Mammary epithelial cell (primary cell): ENCODE measurements at places on chromosomes 3 and 15.

GRCh38 chr3:186079925-186080324 lies 29.0 kb downstream of the ETV5 start:
- no peak for DNase-seq

DNA sequence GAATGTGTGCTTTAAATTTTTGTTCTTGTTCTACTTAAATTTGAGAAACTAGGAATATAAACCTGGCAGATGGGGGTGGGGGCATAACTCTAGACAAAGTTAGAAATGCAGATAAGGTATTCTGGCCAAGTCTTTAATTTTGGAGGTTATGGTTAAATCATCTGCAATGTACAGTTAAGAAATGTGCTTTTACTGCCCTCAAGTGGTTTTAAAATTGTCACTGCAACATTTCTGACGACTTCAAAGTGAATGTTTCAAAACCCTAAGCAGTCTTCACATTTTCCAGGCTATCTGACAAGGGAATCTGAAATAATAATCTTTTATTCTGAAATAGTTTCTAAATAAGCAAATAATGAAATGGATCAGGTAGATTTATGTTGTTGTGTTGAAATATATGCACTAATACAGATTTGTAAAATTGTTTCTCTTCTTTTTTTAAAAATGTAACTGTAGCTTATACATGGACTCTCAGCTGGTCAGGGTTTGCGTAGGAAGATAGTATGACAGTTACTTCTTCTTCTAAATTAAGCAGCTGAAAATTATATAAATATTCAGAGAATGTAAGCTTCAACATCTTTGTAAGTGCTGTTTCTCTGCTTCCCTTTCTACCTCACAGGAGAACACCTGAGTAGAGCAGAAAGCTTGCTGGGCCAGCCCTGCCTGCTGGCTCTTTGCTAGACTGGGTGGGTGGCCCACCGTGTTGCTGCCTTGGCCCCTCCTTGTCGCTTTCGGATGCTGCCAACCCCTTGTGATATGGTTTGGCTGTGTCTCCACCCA lies 45.0 kb downstream of the SUCNR1 start:
- DNase-seq, result peak; percentile 26

- no peak for DNase-seq
Measured at GRCh38 chr15:66036859-66037258, 167.6 kb downstream of the RAB11A start.

DNA sequence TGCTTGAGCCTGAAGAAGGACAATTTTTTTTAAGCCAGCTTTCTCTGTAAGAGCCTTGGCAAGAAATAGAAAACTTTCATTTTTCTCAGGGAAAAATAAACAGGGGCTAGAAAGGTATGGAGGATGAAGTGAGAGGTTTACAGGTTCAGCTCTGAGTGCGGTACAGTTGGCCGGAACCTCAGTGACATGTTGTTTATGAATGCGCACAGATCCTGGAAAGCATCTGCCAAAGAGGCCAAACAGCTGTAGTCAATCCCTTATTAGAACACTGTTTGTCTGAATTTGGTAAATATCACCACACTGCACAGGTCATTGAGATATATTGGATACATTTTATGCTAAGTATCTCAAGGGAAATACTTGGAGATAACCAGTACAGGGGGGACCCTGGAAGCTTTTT lies 561.8 kb upstream of the MDFIC2 start:
- DNase-seq, result no peak

- no peak for DNase-seq
Measured at GRCh38 chr3:196634829-196635228, 4.7 kb upstream of the NRROS start.

DNA sequence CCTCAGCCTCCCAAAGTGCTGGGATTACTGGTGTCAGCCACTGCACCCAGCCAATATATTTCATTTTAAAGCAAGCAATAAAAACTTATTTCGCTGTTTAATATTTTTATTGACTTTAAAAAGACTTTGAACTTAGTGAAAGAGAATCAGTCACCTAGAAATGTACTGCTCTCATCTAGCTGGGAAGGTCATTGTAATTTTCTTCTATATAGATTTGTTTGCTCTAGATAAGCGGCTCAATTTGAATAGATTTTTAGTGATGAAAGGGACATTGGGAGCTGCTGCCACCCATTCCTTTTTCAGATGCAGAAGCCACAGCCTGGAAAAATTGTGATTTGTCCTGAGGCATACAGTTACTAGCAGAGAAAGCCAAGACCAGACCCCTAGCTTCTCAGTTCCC lies 40.1 kb downstream of the CAPN7 start:
- no peak for DNase-seq

DNA sequence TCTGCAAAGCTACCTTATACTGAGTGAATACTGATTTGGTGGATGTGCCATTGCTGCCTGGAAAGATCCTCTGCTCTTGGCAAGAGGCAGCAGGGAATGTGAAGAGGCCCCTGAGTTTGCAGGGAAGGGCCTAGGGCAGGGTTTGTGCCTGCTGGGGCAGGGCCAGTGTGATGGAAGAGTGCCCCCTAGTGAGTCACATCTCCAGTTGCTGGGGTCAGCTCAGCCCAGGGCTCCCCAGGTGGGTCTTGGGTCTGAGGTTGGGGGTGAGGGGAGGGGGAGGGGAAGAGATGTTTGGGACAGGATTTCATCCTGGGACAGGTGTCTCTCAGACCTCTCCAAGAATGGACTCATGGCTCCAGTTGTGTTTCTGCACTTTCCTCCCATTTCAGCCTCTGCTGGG lies 4.1 kb upstream of the AMOTL2 start:
- DNase-seq, result no peak

DNA sequence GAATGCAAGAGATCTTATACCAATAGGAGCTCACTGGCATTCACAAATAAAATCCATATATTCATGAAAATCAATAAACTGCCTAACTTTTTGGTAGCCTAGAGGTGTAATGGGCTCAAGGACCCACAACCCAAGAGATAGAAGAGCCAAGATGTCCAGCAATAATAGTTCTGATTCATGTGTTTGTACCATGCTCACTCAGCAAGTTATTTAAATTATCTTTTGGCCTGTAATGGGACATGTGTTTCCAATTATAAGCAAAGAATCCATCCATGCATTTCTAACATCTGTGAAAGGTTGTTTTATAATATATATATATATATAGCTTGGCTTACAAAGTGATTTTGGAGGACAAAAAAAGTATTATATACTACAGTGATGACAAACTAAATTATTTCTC lies 29.7 kb upstream of the SHC4 start:
- DNase-seq, result no peak

DNA sequence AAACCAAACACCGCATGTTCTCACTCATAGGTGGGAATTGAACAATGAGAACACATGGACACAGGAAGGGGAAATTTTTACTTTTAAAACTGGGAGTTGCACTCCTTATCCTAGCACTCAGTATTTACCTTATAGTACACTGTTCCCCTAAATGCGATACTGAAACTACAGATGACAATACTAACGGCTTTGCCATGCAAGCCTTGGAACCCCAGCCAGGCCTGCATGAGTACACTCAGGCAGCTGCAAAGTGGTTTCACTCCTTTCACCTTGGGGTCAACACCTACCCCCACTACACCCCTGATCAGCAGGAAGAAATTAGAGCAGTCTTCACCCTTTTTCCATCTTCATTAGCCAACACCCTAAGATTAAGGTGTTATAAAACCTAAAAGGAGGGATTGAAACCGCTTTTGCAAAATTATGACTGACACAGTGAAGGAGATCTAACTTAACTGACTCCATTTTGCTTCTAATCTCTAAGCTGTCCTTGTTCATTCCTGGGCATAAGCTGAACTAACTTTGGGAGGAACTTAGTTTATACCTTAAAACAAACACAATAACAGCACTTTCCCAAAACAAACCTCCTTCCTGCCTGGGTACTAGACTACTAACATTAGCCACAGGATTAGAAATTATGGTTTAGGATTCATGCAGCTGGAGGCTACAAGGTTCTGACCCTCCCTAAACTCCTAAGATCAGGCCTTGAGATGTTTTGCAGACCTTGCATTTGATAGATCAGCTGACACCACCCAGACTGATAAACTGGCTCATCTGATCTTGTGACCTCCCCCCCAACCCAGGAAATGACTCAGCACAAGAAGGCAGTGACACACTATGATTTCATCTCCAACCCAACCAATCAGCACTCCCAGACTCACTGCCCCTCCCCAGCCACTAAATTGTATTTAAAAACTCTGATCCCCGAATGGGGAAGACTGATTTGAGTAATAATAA lies 452.1 kb upstream of the PPP2R3A start:
- peak; percentile 41 for DNase-seq

GRCh38 chr15:72216079-72216478 lies 14.9 kb downstream of the PKM start:
- DNase-seq, result no peak

DNA sequence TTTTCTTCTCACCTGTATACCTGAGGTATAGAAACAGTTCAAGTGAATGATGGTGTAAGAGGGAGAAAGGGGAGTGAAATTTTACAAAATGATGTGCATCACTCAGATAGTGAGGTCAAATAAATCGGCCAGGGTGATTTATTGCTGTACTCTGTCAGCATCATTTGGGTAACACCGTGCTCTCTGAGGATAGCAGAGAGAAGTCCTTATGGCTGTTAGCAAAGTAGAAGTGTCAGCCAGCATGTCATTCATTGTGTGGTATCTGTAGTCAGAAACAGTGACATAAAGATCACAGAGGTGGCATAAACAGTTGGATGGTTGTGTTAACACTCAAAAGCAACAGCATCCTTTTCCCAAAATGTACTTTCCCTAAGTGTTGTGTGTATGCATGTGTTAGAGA lies 53.4 kb downstream of the PSMD6 start:
- DNase-seq, result no peak

DNA sequence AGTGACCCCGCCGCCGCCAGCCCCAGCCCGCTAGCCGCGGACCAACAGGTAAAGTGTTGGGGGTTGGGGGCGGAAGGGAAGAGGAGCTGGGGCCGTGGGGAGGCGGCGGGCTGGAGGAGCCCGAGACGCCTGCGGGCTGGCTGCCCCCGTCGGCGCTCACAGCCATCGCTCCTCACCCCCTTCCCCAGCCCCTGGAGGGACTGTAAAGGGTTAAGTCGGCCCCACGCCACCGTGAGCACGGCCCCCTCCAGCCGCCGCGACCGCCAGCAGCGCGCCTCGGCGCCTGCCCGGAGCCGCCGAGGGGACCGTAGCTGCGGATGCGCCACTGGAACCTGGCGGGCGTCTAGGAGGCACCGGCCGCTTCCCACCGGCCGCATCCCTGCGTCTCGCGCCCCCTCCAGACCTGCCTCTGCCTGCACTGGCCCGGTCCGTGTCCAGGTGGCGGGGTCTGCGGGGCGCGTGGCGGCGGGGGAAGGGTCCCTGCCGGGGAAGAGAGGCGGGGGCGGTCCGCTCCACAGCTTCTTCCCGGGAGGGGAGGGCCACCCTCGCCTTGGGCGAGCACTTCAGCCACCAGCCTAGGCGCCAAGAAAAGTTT lies 522 bp downstream of the MED12L start:
- no peak for DNase-seq

- peak; percentile 72 for DNase-seq
Measured at GRCh38 chr3:136952292-136952691, 5.5 kb upstream of the IL20RB start.

DNA sequence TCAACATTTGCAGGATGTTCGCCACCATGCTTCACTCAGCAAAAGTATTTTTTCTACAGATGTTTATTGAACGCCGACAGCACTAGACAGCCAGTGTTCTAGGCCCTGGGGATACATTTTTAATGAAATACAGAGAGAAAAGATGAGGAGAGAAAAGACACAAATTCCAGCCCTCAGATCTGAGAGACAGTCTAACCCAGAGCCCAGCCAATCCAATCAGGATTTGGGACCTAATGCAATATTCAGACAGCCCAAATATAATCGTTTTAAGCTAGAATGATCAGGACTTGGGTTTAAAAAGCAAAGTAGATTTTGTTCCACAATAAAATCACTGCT lies 174.8 kb downstream of the SLCO3A1 start:
- DNase-seq, result no peak

DNA sequence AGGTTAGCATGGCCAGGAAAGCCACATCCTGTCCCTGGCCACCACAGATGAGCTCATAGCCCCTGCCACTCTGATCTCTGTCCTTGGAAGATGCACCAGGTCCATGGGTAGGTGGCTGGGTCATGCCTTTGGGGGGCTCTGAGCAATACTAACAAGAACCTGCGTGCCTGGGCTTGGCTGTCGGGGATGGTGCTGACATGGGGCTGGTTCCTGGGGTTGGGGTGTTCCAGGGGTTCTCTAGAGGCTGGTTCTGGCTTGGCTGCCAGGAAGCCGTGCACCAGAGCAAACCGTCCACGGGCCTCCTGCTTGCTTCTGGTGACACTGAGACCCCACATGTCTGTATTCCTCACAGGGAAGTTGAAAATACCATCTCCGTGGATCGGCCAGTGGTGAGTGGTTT lies 44.1 kb downstream of the CAPN3 start:
- DNase-seq, result no peak

GRCh38 chr3:179281825-179282224 lies 30.9 kb upstream of the KCNMB3 start:
- no peak for DNase-seq

DNA sequence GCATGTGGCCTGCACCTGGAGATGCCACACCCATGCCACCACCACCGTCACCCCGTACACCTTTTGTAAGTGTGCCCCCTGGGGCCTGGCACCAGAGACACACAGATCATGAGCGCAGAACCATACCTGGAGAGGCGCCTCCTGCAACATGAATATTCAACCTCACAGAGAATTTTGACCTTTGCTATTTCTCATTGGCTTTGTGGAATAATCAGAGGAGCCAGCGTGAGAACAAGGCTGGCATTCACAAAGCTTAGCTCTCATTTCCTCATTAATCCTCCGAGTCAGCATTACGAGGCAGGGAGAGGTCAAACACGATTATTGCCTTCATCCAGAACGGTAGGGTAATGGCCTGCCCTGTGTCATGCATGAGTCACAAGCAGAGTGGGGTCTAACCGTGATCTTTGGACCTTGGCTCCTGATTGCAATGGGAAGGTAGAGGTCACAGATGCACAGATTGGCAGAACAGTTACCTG lies 73.0 kb upstream of the POMGNT2 start:
- peak; percentile 75 for DNase-seq

DNA sequence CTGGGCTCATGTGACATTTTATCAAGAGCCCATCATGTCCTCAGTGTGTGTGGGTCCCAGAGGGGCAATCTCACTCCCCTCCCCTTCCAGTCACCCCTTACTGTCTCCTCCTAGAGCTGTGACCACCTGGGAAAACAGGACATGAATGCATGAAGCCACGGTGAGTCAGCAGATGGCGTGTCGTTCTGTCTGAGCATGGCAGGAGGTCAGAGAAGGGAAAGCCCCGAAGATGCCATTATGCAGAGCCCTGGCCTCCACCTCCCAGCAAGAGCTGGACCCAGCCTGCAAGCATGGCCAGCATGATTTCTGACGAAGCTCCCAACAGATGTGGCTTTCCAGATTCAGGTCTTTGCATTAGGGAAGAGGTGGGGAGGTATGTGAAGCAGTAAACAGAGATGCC lies 118.5 kb downstream of the TLE3 start:
- peak; percentile 10 for DNase-seq

DNA sequence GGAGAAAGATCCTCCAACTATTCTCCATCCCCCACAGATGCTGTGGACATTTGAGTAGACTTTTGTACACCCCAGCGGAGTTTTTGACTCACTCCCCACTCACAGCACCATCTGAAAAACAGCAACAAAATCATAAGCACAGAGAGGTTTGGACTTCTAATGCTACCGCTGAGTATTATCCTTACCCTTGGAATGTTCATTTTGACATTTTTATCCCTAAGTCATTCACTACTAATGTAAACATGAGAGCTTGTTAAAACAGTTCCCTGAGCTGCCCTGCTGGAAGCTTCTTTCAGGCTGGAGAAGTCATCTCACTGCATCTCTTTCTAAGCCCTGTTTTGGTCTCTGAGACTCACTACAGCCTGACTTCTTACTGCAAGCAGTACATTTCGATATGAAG lies 1045.9 kb downstream of the MCTP2 start:
- DNase-seq, result no peak
